ENCODE measurements at places on chromosomes 5 and 9.

GRCh38 chr5:149227168-149227826 is 44.4 kb upstream of the AFAP1L1 start:
- DNase-seq, result no peak

DNA sequence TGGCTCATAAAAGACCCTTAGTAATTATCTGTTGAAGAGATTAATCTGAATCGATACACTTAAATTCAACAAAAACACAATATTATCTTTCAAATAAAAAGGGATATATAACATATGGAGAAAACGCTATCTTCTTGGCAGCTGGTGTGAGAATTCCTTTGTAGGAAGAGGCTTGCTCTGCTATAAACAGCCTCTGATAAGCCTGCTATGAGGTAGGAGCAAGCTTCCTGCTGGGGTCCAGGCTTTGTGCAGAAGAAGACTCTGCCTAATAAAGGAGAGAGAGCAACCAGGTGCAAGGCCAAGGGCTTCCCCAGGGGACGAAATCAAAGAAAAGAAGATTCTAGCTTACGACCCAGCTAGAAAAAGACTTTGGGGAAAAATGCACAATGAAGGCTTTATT is 43.3 kb upstream of the SSBP2 start:
- no peak for DNase-seq

- DNase-seq, result no peak
Observed at GRCh38 chr9:133631111-133631510, 5.1 kb upstream of the DBH start.

DNA sequence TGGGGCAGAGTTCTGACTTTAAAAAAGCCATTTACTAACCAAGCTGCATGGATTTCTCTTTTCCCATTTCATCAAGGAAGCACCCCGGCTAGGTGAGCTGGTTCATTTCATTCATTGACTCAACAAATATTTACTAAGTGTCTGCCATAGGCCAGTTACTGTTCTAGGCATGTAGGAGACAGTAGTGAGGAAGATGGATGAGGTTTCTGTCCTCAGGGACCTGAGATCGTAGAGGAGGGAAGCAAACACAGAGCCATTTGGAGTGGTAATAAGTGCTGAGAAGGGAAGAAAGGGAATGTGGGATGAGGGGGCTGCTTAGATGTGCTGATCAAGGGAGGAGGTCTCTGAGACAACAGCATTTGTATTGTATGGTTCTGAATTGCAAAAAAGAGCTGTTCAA is 120.4 kb downstream of the C9orf152 start:
- DNase-seq, result no peak

- no peak for DNase-seq
Observed at GRCh38 chr5:171938358-171938757, 68.1 kb downstream of the FBXW11 start.

DNA sequence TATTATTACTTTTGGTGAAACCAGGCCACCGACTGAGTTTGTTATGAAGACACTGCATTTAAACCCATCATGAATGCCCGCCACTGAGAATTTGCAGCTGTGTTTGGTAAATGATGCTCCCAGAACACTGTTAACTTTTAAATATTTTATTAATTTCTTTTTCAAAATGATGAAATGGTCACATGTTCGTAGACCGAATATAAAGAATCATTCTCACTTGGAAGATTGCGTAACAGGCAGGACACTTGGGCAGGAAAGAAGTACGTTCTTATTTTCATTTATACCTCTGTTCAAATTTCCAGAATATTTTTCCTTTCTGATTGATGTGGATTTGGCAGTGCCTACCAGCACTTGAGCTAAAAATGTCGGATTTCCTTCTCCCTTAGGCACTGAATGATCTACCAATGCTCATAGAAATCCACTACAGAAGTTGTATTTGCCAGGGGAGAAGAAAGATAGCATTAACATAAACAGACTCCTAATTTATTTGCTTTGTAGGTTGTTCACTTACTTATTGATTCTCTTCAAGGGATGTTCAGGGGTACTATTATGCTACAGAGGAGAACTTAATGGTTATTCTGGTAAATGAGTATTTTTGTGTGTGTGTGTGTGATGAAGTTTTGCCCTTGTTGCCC is 13.8 kb downstream of the CYFIP2 start:
- no peak for DNase-seq

DNA sequence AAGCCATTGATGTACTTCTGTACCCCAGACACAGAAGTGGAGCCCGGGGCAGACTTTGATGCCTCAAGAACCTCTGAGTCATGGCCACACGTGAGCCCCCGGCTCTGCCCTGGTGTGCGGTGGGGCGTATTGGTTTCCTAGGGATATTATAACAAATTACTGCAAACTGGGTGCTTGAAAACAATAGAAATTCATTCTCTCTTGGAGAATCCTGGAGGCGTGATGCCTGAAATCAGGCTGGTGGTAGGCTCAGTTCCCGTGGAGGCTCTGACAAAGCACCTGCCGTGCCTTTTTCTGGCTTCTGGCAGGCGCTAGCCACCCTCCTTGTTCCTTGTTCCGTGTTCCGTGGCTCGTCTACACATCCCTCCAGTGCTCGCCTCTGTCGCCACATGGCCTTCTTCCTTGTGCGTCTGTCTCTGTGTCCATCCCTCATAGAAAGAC is 24.2 kb downstream of the NEK6 start:
- no peak for DNase-seq

GRCh38 chr5:112576298-112576925 is 157.3 kb upstream of the EPB41L4A start:
- DNase-seq, result no peak

DNA sequence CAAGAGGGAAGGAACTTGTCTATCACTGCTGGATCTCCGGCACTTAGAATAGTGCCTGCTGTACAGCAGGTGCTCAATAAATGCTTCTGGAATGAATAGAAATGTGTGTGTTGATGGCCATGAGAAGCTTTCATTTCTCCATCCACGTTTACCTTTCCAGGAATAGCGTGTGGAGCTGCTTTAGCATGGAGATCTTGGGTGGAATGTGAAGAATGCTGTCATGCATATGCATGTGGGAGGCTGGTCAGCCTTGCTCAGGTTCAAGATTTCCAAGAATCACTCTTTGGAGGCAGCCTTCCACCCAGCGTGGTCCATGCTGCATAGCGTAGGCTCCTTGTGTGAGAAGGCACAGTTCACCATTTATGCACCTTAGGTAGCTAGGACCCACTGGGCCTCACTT is 19.2 kb downstream of the COL15A1 start:
- DNase-seq, result no peak

DNA sequence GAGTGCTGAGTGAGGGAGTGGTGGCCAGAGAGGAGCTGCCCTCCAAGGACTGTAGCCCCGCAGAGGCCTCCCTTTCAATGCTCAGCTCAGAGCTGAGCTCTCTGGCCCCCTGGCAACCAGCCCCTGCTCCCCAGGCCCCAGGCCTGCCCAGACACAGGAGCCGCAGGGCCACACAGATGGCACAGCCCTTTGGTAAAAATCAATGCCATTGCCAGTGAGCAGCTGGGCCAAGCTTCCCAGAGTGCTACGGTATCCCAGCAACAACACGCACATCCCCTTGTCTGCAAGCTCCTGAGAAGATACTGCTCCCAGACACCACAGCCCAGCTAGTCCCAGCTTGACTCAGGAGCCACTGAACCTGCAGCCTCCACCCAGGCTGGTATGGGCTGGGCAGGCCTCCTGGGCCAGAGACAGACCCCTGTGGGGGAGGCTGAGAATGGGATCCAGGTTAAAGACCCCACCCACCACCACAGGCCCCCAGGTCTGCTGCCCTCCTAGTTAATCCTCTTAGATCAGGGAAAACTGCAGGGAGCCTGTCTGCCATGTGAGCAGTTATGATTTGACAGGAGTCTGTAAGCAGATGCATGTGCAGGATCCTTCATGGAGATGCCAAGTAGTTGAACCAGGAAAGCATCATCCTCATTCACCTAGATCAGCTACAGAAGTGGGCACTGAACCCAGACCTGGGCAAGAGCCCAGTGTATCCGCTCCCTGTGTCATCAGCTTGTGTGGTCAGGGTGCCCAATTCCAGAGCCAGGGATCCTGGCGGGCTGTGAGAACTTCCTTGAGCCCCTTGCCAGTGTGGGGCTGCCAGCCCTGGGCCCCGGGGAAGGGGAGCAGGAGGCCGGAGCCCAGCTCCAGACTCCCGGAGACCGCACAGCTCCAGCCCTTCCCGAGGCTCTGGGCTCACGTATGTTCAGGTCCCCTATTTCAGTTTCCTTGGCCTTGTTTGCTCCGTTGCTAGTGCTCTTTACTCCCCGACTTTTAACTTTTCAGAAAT is 26.7 kb upstream of the ADAMTS2 start:
- no peak for DNase-seq

- DNase-seq, result no peak
Observed at GRCh38 chr5:173572431-173573125, 43.9 kb downstream of the BOD1 start.

- DNase-seq, result no peak
Observed at GRCh38 chr9:114504341-114505186, 709 bp downstream of the WHRN start.

DNA sequence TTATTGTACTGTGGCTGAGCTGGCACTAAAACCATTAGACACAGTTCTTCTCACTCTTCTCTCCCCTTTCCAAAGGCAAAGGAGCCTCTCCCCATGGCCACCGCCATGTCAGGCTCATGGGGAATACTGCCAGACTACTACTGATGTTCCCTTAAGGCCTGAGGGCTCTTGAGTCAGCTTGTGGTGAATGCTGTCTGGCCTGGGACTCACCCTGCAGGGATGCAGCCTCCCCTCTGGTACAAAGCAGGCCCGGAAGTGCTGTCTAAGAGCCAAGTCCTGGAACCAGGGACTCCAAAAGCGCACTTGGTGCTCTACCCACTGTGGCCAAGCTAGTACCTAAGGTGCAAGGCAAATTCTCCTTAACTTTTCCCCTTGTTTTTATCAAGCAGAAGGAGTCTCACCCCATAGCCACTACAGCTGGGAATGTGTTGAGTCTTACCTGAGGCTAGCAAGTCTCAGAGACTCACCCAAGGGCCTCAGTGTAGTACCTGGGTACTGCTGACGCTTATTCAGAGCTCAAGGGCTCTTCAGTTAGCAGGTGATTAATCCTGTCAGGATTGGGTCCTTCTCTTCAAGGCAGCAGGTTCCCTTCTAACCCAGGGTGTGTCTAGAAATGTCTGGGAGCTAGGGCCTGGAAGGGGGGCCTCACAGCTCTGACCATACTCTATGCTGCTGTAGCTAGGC is 33.2 kb upstream of the C5orf46 start:
- no peak for DNase-seq
